ENCODE measurements at places on chromosomes 5 and 9.
A peak's percentile ranks its signal among the peaks of the same experiment; 100 is the strongest.

DNA sequence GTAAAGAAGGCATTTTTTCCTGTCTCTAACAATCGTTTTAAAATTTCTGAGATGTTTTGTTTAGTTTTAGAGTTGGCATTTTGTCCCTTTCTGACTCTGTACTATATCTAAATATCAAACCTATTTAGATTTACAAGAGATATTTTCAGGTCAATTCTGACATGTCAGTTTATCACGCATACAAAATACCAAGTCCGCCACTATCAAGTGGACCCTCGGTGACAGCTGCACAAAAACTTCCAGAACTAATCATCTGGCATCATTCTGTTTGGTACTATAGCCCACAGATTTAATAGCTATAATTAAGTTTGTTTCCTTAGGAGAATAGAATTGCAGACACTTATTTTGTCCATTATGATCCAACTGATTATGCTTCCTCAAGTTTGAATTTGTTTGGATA is 1278.2 kb downstream of the CDH12 start:
- DNase-seq = no peak

DNA sequence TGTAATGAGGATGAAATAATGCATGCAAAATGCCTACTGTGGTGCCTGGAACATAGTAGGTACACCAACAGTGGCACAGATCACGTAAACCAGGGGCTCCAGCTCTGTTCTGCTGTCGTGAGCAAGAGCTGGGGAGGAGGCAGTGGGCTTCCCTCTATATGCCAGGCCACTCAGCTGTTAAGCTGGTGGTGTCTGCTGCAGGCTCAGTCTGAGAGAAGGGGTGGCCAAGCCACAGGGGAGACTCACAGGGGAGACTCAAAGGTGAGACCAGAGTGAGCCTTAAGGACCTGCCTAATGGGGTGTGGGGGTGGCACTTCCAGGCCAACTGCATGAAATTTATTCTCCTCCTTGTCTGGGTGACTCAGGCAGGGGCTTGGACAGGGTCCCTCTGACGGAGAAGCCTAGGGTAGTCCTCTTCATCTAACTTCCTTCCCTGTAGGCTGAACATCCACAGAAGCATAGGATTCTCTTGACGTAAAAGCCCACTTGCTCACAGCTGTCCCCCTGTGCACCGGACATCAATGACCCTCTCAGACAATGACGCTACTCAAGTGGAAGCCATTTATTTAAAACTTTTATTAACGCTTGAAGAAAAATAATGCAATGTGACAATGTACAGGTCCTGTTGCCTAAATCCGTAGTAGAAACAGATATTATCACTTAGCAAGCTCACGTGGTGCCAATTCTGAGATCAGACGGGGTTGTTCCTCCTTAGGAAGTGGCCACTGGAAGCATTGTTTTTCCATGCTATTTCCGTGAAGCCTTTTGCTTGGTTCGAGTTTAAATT is 13.9 kb downstream of the STC2 start:
- no peak for DNase-seq

GRCh38 chr9:96150324-96151227 is 151.4 kb downstream of the HSD17B3 start:
- DNase-seq = peak; percentile 23

DNA sequence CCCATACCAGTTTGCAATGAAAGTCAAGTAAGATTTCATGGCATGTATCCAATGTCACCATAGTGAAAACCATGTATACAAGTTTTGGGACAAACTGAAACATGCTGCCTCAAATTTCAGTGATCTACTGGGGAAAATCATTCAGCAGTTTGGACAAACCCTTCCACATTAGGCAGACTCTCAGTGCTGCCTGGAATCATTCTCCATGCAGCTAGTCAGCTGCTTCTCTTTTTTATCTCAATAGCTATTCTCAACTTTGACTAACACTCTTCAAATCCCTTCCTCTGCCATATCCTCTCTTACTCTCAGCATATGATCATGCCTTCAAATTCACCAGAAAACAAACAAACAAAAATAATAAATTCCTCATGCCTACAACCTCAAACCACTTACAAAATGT is 323.3 kb downstream of the MAN2A1 start:
- no peak for DNase-seq

Data from stimulated activated CD8-positive, alpha-beta memory T cell treated with anti-CD3 and anti-CD28 coated beads, Interleukin-4, amount 100 ng/mL, for 1 hour (primary cell).